ENCODE measurements at places on chromosomes 16 and 17. TPM values are rescaled to one million over a fixed set of nuclear protein-coding genes. Genes with fewer than 3 reads are reported as not detected.

- no peak for DNase-seq
Observed at GRCh38 chr16:10558305-10558704, 22.1 kb downstream of the EMP2 start.

GRCh38 chr16:88389621-88390160, 6.9 kb downstream of the ZNF469 start:
- DNase-seq, result no peak

DNA sequence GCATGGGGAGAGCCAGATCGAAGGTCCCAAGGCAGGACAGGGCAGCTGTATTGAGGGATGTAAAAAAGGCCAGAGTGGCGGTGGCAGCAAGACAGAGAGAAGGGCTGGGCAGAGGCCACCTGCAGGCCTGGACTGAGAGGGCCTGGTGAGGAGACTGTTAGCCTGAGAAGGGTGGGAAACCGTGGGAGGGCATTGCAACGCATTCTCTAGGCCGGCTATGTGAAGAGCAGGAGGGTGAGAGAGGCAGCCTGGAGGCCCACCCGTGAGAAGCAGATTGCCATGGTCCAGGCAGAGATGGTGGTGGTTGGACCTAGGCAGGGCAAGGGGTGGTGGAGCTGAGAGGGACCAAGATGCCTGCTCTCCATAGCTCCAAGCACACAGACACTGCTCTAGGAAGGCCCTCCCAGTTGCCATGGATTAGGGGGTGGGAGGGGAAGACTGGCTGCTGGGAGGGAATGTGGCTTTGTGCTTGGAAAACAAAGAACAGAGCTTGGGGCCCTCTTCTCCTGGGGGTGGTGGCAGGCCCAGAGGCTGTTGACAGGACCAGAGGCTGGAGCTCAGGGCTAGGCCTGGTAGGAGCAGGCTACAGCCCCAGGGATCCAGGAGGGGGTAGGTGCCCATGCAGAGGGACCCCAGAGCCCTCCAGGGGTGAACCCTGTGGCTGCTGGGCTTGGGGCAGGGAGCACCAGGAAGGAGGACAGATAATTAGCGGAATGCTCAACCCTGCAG, 12.4 kb upstream of the TCAP start:
- DNase-seq, result no peak

The TP53TG3B gene
- not detected for total RNA-seq

The ASPSCR1 gene
- total RNA-seq, result 45.4 TPM

GRCh38 chr17:78019367-78019975, 61.0 kb downstream of the TNRC6C start:
- DNase-seq, result no peak

The SGF29 gene
- 18.8 TPM for total RNA-seq

GRCh38 chr16:68236137-68236825, 354 bp upstream of the ESRP2 start:
- peak; percentile 86 for DNase-seq

DNA sequence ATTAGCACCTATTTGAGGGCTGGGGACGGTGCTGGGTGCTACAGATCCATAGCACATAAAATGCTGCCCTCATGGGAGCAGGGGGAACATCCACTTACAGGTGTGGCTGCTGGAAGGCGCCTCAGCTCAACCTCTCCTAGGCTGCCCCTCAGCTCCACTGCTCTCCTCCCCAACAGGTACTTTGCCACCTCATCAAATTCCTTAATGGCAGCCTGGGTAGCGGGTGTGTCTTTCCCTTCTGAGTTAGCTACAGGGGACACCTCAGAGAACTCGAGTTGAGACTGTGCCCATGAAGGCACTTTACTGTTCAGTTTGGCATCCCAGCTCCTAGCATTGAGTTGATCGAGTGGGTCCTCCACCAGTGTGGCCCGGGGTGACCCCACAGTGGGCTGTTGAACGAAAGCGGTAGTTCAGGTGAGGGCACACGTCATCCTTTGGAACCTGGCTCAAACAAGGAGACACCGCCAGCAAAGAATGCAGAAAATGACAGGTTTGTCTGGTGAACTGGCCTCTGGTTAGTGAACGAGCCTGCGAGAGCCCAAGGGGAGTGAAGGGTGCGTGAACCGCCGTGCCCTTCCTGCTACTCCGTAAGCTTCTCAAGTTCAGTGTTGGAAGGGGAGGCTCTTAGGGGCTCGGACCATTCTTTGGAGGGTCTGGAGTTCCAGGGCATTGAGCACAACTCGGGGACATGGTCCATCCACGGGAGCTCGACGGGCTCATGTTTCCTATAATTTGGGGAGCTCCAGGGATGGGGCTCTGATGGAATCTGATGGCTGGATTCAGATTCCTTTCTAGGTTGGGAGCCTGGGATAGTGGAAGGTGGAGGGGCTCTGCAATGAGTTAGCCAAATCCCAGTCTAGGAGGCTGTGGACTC, 3.5 kb upstream of the CMIP start:
- DNase-seq, result no peak

- no peak for DNase-seq
Observed at GRCh38 chr16:23842137-23842600, 6.4 kb downstream of the PRKCB start.

GRCh38 chr17:38403491-38403890, 24.8 kb upstream of the ARHGAP23 start:
- DNase-seq, result no peak

Measured in mucosa of gallbladder (tissue), 1 donor.